Ureter (tissue), 1 donor: ENCODE measurements at places on chromosomes 13 and 19. TPM values are rescaled to one million over a fixed set of nuclear protein-coding genes. Genes with fewer than 3 reads are reported as not detected.

The SLITRK1 gene
- not detected for total RNA-seq

The RNF113B gene
- not detected for total RNA-seq

The ZNF585A gene
- 12.4 TPM for total RNA-seq

DNA sequence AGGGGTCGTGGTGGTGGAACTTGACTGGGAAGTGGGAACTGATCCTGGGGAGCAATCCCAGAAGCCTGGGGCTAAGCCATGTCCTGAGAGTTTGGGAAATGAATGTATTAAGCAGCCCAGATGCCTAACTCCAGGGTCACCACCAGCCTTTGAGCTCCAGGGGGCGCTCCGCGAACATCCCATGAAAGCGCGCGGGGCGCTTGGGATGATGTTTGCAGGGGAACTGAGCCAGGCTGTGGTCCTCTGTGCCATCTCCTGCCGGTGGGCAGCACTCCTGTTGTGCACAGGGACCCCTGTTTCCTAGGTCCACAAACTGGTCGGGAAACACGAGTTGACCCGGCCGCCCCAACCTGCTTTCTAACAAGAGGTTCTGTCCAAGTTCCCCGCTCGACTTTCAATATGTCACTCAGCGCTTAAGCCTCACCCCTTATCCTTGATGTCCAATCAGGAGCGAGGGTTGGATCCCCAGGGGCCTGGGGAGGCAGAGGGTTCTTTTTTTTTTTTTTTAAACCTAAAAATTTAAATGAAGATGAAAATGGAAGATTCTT lies 14.4 kb downstream of the LEUTX start:
- peak; percentile 62 for DNase-seq

DNA sequence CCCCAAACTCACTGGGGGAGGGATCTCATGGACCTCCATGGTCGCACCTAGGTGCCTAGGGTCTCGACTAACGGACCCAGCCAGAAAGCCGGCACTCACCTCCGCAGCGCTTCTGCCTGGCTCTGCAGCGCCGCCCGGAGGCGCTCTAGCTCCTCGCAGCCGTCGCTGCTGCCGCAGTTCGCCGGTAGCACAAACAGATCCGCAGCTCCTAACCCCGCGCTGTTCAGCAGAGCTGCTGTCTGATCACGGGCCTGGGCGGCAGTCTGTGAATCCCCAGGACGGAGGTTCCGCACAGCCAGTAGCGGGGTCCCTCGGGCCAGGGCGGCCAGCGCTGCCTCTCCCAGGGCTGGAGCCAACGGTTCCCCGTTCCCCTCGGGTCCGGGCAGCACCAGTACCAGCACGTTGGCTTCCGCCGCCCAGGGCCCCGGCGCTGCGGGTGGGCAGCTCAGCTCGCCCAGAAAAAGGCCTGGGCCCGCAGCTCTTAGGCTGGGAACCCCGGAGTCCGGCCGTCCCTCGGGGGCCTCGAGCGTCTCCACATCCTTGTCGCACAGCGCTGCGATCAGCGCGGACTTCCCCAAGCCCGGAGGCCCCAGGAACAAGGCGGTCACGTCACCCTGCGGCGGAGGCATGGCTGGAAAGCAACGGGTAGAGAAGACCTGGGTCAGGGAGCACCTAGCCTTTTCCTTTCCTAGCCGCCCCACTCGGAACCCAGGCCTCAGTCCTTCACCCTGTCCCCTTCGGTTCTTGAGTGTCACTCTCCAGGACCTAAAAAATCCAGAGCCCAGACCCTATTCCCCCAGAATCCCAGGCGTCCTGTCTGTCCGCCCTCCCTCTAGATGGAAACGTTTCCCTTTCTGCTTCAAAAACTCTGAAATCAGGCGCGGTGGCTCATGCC lies 977 bp downstream of the IRGQ start:
- peak; percentile 62 for DNase-seq

The IGLON5 gene
- not detected for total RNA-seq

- DNase-seq = no peak
Measured at GRCh38 chr19:30512176-30513081, 140.2 kb downstream of the ZNF536 start.

DNA sequence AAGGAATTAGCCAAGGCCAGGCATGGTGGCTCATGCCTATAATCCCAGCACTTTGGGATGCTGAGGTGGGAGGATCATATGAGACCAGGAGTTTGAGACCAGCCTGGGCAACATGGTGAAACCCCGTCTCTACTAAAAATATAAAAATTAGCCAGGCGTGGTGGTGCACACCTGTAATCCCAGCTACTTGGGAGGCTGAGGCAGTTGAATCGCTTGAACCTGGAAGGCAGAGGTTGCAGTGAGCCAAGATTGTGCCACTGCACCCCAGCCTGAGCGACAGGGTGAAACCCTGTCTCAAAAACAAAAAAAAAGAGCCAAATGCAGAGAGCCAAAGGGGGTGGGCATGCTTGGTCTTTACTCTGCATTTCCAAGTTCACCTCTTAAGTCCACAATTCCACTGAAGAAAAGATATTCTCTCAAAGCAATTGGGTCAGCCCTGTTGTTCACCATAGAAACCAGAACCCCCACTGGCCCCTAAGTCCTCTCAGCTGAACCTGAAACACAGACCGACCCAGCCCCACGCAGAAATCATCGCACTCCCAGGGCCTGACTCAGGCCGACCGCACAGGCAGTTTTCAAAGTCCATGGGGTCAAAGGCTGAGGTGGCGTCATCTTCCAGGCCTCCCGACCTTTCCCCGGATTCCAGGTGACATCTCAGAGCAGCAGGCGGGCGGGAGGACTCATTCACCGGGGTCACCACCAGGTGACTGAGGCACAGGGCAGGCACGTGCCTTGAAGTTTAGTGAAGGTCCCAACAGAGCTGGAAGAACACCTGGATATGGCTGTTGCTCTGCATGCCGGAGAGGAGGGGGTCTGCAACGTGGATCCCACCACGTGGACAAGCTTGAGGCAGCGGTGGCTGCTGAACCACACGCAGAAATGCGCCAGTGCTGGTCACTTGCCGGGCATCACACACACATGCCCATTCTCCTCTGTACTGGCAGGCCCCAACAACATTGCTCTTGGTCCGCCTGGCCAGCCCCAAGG lies 33.1 kb downstream of the SLC25A42 start:
- DNase-seq = no peak

- peak; percentile 35 for DNase-seq
Measured at GRCh38 chr19:32875428-32875827, 5.9 kb upstream of the SLC7A9 start.

The GZMM gene
- total RNA-seq = 0.83 TPM

- no peak for DNase-seq
Measured at GRCh38 chr19:49746206-49746958, 16.7 kb downstream of the TSKS start.

- DNase-seq = no peak
Measured at GRCh38 chr19:16957151-16957701, 68.4 kb downstream of the F2RL3 start.
